Osteocyte (in vitro differentiated cells): ENCODE measurements at places on chromosomes 6 and 20.
A peak's percentile ranks its signal among the peaks of the same experiment; 100 is the strongest.

DNA sequence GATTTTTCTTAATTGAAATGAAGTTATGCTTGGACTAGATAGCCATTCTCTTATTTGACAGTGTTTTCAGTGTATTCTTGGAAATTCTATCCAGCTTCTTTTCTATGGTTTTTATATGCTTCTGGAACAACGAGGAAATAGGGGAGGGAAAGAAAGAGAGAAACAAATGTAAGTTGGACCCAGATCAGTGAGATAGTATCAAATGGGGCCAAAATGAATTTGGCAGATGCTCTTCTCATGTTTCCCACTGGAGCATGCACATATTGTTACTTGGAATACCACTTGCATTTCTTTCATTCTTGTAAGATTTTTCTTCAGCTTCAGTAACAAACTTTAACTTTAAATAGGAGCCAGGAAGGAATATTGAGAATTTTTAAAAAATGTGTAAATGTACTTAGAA, 312.3 kb downstream of the PRL start:
- H3K27me3 ChIP-seq, result no peaks in the 10 kb centered on the region
- no peak for DNase-seq
- H3K36me3 ChIP-seq, result no peaks in the 10 kb centered on the region
- no peak overlapping the region for H3K4me3 ChIP-seq
- peak overlapping the region; percentile 28 for H3K27ac ChIP-seq
- H3K4me1 ChIP-seq, result peaks cover 19% of the 10 kb centered on the region

- H3K4me3 ChIP-seq, result no peak overlapping the region
Measured at GRCh38 chr6:470901-471448, 79.4 kb downstream of the IRF4 start.

- H3K4me3 ChIP-seq, result no peak overlapping the region
- peaks cover 28% of the 10 kb centered on the region for H3K27me3 ChIP-seq
- DNase-seq, result no peak
- H3K4me1 ChIP-seq, result no peaks in the 10 kb centered on the region
Measured at GRCh38 chr6:111157412-111157811, 70.1 kb downstream of the SLC16A10 start.

DNA sequence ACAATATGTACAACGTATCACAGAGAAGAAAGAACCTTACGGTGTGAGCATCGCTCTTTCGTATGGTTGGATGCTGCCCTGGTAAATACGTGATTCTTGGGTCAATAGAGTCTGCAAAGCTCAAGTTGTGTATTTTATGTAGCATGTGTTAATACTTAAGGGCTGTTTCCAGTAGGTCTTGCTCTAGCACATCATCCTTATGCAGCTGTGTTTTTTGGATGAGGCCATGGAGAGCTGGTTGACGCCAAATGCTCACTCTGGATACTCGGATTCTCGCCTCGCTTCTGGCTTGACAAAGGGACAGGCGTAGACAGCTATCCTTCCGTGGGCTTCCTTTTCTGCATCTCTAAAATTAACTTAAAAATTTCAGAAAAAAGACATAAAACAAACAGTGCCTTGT, 38.9 kb downstream of the SNRNP48 start:
- no peaks in the 10 kb centered on the region for H3K36me3 ChIP-seq
- H3K27ac ChIP-seq, result no peak overlapping the region
- peaks cover 30% of the 10 kb centered on the region for H3K27me3 ChIP-seq
- peaks cover 13% of the 10 kb centered on the region for H3K4me1 ChIP-seq
- no peak overlapping the region for H3K4me3 ChIP-seq

DNA sequence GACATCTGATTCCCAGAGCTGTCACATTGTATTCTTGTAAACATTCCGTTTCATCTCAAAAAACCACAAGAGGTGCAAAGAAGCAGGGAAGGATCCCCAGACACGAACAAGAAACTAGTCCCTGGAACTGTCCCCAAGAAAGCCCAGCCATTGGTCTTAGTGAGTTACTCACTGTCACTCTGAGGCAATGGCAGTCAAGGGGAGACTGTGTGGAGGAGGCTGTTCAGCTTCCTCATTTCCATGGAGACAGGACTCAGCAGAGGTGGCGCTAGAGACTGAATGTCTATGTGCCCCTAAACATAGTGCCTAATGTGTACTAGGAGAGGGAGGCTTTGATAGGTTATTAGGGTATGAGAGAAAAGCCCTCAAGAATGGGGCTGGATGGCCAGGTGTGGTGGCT, 11.1 kb downstream of the ULBP1 start:
- H3K27me3 ChIP-seq, result peaks cover 74% of the 10 kb centered on the region
- no peak for DNase-seq
- no peak overlapping the region for H3K4me3 ChIP-seq
- H3K27ac ChIP-seq, result no peak overlapping the region
- peaks cover 12% of the 10 kb centered on the region for H3K36me3 ChIP-seq
- no peaks in the 10 kb centered on the region for H3K4me1 ChIP-seq

DNA sequence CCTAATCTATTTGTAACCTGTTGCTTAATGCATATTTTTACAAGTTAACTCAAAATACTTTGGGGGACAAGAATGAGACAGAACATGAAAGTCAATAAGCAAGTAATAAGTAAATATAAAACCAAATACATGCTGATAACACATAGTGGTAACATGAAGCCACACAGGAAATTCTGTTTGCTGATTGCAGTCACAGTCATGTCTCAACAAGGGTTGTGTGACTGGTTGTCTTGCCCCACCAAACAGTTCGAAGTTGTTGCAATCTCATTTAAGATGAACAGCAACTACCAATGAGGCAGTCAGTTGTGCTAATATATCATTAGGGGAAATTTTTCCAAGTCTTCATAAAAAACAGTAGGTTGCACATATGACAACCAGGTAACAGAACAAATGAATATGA, 14.5 kb downstream of the CD24 start:
- H3K27me3 ChIP-seq, result peaks cover 5% of the 10 kb centered on the region
- no peak overlapping the region for H3K27ac ChIP-seq
- no peaks in the 10 kb centered on the region for H3K36me3 ChIP-seq

- no peaks in the 10 kb centered on the region for H3K4me1 ChIP-seq
- H3K27me3 ChIP-seq, result peaks cover 22% of the 10 kb centered on the region
Measured at GRCh38 chr20:23870461-23870860, 9.1 kb downstream of the CST5 start.

DNA sequence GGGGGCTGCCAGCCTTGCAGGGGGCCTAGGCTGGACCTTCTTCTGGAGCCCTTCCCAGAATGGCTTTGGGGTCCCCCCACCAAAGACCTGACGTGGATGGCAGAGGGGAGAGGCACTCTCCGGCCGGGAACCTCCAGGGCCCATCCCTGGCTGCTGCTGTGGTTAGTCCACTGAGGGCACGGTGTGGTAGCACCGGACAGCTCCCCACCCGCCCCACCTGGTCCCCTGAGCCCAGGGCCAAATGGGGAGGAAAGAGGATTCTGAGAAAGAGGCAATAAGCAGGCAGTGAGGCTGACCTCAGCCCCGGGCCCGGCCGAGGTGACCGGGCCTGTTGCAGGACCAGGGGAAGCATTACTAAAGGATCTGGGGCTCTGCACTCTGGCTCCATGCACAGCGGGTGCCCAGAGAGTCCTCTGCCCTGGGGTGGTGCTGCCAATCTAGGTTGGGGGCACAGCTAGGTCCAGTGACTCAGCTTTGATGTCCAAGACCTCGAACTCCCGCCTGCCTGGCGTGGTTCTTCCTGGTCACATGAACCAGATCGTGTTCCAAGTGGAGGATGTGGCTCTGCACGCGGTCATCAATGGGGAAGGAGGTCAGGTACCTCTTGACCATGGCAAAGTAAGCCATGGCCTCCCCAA, 2.2 kb downstream of the CENPB start:
- DNase-seq, result no peak
- peak overlapping the region; percentile 38 for H3K27ac ChIP-seq
- H3K4me1 ChIP-seq, result peaks cover 43% of the 10 kb centered on the region
- H3K27me3 ChIP-seq, result no peaks in the 10 kb centered on the region
- H3K4me3 ChIP-seq, result peak overlapping the region; percentile 57

DNA sequence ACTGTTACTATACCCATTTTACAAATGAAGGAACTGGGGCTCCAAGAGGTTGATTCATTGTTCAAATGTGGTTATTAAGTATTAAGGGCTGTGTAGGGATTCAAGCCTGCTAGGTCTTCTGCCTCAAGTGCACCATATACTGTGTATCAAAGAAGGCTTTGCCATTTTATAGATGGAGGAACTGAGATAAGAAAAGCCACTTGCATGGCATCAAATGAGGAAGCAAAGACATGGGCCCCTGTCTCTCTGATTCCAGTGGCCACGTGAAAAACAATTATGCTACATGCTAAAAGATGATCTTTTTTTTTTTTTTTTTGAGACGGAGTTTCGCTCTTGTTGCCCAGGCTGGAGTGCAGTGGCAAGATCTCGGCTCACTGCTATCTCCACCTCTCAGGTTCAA, 67.0 kb downstream of the TMEM200A start:
- no peak for DNase-seq
- peaks cover 2% of the 10 kb centered on the region for H3K36me3 ChIP-seq
- H3K4me1 ChIP-seq, result peaks cover 13% of the 10 kb centered on the region
- H3K4me3 ChIP-seq, result no peak overlapping the region

DNA sequence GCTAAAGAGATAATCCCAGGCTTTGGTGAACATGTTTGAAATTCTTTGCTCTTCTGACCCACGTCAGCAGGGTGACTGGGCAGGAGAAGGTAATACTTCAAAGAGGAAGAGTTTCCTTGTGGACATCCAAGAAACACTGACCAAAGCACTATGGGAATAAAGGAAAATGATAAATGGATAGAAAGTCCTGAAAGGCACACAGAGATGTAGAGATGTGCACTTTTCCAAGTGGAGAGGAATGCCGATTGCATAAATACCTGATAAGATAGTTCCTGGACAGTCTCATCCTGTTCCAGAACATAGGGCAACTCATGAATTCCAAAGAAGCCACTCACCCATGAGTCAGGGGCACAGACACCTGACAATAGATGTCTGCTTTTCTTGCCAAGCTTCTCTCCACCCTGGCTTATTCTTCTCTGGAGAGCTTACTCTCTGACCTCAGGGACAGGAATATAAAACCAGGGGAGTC, 191.3 kb upstream of the FOXA2 start:
- no peaks in the 10 kb centered on the region for H3K27me3 ChIP-seq
- DNase-seq, result no peak
- peaks cover 23% of the 10 kb centered on the region for H3K4me1 ChIP-seq
- peak overlapping the region; percentile 6 for H3K27ac ChIP-seq

GRCh38 chr20:23637282-23638221, at the start of gene CST3:
Gene CST3, minus strand, starts transcription at chr20:23637955. Its CDS starts 93 bp downstream, at chr20:23637862.
- H3K4me3 ChIP-seq, result peak within 1 kb of the TSS; percentile 77
- peaks cover 12% of the 10 kb centered on the region for H3K36me3 ChIP-seq
- peaks cover 49% of the 10 kb centered on the region for H3K4me1 ChIP-seq
- peak; percentile 93 for DNase-seq

GRCh38 chr6:83824388-83824801, 28.8 kb upstream of the RIPPLY2 start:
- peaks cover 8% of the 10 kb centered on the region for H3K27me3 ChIP-seq
- H3K4me1 ChIP-seq, result no peaks in the 10 kb centered on the region
- H3K36me3 ChIP-seq, result no peaks in the 10 kb centered on the region
- H3K4me3 ChIP-seq, result no peak overlapping the region
- DNase-seq, result no peak

- H3K27ac ChIP-seq, result no peak overlapping the region
- no peaks in the 10 kb centered on the region for H3K4me1 ChIP-seq
- DNase-seq, result no peak
- H3K27me3 ChIP-seq, result peaks cover 2% of the 10 kb centered on the region
- no peak overlapping the region for H3K4me3 ChIP-seq
Measured at GRCh38 chr20:24303393-24304170, 165.8 kb upstream of the SYNDIG1 start.

DNA sequence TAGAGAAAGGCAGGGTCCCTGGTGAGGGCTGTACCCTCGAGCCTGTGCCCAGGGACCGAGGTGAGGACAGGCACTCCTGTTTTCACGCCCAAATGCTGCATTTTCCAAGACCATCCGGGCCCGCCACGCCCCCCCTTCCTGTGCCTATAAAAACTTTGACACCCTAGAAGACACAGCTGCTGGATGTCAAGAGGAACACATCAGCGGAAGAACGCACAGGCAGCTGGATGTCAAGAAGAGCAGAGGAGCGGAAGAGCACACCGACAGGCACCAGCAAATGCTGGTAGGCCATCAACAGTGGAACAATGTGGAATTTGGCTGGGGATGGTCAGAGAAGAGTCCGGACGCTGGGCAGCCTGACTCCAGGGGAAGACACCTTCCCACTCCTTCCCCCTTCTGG, 56.1 kb downstream of the TXLNB start:
- peaks cover 10% of the 10 kb centered on the region for H3K4me1 ChIP-seq
- no peak overlapping the region for H3K4me3 ChIP-seq
- H3K27ac ChIP-seq, result no peak overlapping the region
- DNase-seq, result peak; percentile 56

GRCh38 chr6:134060491-134061106, 8.2 kb upstream of the SLC2A12 start:
- H3K27ac ChIP-seq, result peak overlapping the region; percentile 78
- no peak for DNase-seq
- no peaks in the 10 kb centered on the region for H3K27me3 ChIP-seq
- no peak overlapping the region for H3K4me3 ChIP-seq
- H3K4me1 ChIP-seq, result peaks cover 53% of the 10 kb centered on the region

GRCh38 chr6:35146453-35146852, 5.3 kb upstream of the TCP11 start:
- no peak for DNase-seq
- no peaks in the 10 kb centered on the region for H3K36me3 ChIP-seq
- H3K4me3 ChIP-seq, result no peak overlapping the region
- H3K27me3 ChIP-seq, result no peaks in the 10 kb centered on the region
- H3K4me1 ChIP-seq, result peaks cover 52% of the 10 kb centered on the region
- H3K27ac ChIP-seq, result no peak overlapping the region

GRCh38 chr6:134394905-134395304, 77.0 kb upstream of the SGK1 start:
- H3K36me3 ChIP-seq, result no peaks in the 10 kb centered on the region
- no peaks in the 10 kb centered on the region for H3K27me3 ChIP-seq
- peaks cover 4% of the 10 kb centered on the region for H3K4me1 ChIP-seq
- no peak for DNase-seq
- no peak overlapping the region for H3K4me3 ChIP-seq
- no peak overlapping the region for H3K27ac ChIP-seq

- H3K4me1 ChIP-seq, result peaks cover 14% of the 10 kb centered on the region
- no peaks in the 10 kb centered on the region for H3K27me3 ChIP-seq
- no peak overlapping the region for H3K4me3 ChIP-seq
- H3K36me3 ChIP-seq, result no peaks in the 10 kb centered on the region
- no peak for DNase-seq
- H3K27ac ChIP-seq, result no peak overlapping the region
Measured at GRCh38 chr20:44231713-44232468, 15.2 kb upstream of the GDAP1L1 start.

DNA sequence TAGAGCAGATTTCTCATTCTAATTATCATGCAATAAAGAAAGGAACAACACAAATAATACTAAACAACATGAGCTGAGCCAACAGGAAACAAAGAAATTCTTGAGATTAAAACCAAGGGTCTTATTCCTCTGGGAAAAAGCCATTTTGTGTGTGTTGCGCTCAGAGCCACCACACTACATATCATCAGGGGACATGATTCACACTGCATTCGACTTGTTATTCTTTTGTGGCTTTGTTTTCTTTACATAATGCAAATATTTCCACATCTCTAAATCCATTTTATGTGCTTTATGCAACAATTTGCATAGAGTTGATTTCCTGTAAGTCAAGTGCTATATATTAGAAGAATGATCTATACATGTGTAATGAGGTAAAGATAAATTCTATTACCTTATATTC, 719.6 kb downstream of the TBC1D32 start:
- no peaks in the 10 kb centered on the region for H3K36me3 ChIP-seq
- H3K27ac ChIP-seq, result no peak overlapping the region
- no peaks in the 10 kb centered on the region for H3K4me1 ChIP-seq
- no peak for DNase-seq
